IMR-90 (cell line): ENCODE measurements at places on chromosomes 7 and 10.

GRCh38 chr7:128099204-128099671 is 68.0 kb upstream of the LRRC4 start:
- DNase-seq = peak; percentile 81

DNA sequence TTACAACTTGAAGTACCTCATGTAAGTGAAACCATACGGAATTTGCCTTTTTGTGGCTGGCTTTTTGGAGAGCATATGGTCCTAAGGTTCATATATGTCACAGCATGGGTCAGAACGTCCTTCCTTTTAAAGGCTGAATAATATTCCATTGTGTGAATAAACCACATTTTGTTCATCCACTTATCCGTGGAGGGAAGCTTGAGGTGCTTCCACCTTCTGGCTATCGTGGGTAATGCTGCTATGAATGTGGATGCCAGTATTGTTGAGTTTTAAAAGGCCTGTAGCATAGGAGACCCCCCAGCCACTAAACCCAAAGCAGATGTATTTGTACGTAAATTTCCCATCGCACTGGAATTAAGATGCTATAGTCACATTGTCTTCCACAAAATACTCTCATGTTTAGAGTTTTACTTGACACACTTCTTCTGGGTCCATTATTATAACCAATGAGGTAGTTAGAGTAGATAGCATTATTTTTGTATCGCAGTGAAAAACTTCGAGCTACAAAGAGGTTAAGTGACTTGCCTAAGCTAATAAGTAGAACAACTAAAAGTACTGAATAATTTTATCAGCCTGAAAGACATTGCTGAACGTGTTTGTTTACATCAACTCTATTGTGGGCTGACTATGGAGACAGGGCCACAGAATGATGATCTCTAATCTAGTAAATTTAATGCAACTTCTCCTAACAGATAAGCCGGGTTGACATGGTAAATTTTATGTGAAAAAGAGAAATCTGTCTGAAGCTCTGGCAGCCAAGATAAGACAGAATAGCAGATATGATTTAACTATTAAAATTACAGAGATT is 183.0 kb upstream of the CTBP2 start:
- peak; percentile 36 for DNase-seq

GRCh38 chr10:33913194-33913593 is 578.7 kb upstream of the NRP1 start:
- peak; percentile 16 for DNase-seq

GRCh38 chr7:138009350-138009653 is 7.4 kb upstream of the CREB3L2 start:
- DNase-seq = no peak

GRCh38 chr10:90998733-90999511 is 78.0 kb upstream of the ANKRD1 start:
- no peak for DNase-seq

DNA sequence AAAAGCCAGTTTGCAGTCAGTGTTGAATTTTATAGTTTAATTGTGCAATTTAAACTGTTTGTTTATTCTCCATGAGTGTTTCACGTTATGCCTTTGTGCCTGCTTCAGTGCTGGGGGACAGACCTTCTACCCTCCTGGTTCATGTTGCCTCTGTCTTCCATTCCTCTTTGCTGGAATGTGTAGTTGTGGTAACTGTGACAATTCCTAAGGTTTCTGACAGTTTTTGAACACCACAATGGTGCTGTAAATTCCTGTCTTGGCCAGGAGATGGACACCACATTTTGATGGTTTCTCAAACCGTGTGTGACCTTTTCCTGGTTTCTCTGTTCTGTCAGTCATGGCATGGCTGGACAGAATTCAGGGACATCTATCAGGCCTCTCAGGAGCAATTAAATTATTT is 201.7 kb downstream of the BICC1 start:
- no peak for DNase-seq

DNA sequence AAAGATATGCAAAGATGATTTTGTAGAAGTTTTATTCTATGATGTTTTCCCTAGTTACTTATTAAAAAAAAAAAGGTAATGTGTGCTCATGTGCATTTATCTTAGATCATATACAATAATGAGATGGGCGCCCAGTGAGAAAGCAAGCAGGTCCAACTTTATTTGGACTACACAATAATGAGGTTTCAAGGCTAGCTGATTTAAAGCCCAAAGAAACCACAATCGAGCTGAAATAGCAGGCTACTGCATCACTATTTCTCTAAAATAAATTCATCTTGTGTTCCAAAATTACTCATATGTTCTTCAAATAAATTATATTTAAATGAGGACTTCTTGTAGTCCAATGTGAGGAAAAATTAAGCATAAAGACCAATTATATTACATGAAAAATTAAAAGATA is 110.1 kb downstream of the JMJD1C start:
- no peak for DNase-seq

DNA sequence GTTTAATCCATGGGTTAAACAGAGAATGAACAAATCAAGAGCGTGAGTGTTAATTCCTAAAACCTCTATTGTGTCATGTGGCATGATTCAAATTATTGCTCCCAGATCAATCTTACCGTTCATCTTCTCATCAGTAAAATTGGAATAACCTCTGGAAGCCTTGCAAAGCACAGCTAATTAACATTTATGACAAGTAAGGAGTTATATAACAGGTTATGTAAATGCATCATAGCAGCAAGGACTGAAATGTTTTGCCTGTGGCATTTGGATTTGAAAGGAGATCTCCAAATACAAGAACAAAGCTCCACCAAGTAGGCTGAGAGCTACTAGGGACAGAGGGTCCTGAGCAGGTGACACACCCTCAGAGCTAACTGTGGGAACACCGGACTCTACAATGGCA is 502.9 kb upstream of the CELF2 start:
- no peak for DNase-seq

DNA sequence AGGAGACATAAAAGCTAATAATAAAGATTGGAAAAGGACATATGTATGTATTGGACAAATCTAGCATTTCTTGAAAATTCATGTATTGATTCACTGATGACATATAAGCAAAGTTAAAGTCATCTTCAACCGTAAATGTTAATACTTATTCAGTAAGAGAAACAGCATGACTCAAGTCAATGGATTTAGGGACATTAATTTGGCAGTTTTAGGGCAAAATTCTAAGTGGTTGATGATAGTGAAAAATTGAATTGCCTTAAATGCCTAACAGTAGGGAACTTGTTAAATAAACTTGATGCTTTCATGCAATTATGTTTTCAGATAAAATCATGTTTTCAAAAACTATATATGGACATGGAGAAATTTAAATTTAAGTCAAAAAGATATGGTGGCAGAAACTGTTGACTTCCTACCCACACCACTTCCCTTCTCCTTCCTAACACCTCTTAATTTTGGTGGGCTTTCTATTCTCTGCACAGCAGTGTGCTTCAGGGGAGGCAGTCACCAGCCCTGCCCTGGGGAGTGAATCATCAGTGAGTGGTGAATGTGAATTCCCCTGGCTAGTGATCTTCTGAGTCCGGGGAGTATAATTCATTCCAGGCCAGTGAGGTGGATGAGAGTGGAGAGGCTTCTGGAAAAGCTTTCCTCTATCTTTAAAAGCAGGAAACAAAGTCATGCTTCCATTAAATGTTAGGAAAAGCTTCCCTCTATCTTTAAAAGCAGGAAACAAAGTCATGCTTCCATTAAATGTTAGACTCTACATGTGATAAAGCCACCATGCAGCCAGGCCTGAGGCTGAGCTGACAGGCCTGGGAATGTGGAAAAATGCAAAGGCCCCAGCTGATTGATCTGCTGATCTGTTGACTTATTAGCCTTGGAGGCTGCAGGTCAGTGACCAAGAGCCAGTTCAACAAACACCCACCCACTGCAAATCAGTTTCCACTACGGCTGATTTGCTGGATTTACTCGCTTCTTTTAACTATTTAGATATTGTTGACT is 25.2 kb upstream of the ITGB1 start:
- peak; percentile 97 for DNase-seq

- DNase-seq = no peak
Measured at GRCh38 chr10:119353421-119353820, 146.1 kb downstream of the GRK5 start.

- peak; percentile 47 for DNase-seq
Measured at GRCh38 chr7:38198366-38198765, 20.3 kb downstream of the STARD3NL start.

DNA sequence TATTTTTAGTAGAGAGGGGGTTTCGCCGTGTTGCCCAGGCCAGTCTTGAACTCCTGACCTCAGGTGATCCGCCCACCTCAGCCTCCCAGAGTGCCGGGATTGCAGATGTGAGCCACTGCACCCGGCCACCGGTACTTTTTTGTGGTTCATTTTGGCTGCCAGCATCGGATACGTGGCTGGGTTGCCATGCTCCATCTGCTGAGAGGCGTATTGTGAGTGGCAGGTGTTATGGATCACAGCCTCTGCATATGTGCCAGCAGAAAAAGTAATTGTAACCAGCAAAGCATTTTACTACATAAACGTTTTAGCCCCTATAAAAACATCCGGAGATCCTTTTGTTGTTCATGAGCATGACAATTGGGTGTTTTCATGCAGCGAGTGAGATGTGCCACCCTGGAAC is 7.1 kb downstream of the FOXK1 start:
- no peak for DNase-seq

DNA sequence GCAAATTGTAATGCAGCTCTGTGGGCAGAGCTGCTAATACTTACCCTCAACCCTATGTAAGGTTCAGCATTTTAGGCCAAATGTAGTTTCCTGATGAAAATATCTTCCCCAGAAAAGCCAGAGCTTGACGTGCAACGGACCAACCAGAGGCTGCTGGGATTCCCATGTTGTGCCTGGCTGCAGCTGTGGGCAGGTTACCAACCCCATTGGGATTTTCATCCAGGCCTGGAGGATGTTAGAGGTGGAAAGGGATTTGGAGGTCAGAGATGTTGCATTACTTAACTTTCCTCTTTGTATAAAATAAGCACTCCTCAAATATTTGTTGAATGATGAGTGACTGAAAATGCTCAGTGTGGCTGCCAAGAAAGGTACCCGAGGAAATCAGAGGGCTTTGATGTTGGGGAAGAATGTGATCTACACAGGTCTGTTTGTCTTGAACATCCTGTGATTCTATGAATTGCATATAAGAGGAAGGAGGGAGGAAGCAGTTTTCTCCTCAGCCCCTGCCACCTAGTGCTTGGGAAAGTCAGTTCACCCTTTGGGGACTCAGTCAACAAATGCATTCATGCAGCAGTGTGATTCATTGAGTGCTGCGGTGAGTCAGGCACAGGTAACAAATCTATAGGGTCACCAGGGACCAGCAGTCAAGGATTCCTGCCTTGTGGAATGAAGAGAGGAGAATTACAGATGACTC is 487.2 kb downstream of the RPS24 start:
- DNase-seq = peak; percentile 65

GRCh38 chr7:106840342-106840741 is 24.7 kb upstream of the PIK3CG start:
- peak; percentile 83 for DNase-seq

DNA sequence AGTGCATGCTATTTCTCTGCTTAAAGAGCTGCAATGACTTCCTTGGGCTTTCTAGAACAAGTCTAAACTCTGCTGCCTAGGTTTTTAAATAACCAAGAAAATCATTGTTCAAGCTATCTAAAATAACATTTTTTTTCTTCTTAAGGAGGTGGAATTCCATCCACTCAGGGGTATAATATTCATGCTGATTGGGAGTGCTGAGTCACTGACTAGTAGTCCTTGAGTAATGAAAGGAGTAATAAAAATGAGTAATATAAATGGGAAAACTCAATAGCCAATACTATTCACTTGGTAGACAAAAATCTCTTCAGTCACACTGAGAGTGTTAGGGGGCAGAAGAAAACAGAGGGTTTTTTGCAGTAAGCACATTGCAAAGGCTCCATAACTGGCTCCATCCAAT is 72.0 kb downstream of the GFRA1 start:
- DNase-seq = peak; percentile 54

DNA sequence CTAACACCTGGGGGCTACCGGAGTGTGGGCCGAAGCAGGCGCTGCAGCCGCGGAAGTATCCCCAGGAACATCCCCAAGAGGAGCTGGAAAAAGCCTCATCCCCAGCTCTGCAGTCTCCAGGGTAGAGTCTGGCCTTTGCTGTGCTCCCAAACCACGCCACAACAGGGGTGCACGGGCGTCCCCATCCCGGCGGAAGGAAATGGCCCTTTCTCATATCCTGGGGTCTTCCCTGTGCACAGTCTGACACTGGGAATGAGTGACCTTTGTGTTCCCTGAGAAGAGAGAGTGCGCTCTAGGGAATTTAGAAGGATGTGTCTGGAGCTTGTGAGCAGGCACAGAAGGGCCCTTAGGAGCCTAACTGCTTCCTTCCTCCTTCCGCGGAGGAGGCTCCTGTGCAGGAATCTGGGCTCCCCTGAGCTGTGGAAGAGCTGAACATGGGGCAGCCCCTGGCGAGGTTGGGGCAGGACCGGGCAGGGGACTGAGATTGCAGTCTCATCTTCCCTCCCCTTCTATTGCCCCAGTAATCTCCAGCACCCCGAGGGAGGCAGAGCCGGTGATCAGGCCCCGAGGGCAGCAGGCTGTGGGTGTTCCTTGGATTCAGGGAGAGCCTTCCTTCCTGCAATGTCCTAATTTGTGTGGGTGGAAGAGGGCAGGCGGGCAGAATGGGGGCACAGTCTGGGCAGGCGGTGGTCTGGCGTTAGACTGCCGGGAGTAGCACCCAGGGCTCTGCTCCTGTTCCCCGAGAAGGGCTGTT is 1.3 kb downstream of the REPIN1 start:
- no peak for DNase-seq

DNA sequence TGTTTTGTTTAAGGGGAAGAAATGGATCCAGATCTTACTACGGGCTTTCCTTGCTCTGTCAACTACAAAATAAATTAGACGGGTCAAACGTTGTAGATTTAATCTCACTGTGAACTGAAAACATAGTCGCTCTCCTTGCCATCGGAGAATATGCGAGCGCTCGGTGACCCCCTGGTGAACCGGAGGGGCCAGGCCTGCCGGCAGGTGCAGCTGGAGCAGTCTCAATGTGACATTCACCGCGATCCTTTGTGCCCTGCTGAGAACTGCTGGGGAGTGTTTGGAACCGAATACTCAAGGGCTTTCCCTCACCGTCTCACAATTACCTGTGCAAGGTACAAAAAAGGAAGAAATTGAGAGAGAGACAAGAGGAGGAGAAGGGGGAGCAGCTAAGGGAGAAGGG is 174.1 kb upstream of the GPR26 start:
- no peak for DNase-seq

DNA sequence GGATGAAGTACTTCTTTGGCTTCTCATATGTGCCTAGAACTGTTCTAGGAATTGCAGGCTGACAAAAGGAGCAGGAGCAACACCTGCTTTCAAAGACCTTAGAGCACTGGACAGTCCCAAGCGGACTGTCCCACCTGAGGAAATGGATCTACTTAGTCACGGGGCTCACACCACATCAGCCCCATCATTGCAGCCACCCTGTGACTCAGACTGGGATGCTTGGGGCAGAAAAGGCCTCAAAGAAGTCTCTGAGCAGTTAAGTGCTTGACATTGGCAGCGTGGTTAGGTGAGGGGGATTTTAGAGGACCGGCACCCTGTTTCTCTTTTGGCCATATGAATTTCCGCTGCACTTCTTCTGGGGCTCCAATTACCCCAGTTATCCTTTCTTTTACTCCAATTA is 256.6 kb downstream of the USP6NL start:
- DNase-seq = no peak

GRCh38 chr10:79393221-79393923 is 46.1 kb downstream of the PPIF start:
- no peak for DNase-seq

GRCh38 chr7:92708111-92709042 is 118.2 kb upstream of the FAM133B start:
- DNase-seq = no peak
